ENCODE measurements at places on chromosomes 2 and 18.

GRCh38 chr18:68418881-68419280, 296.0 kb downstream of the TMX3 start:
- DNase-seq: no peak

DNA sequence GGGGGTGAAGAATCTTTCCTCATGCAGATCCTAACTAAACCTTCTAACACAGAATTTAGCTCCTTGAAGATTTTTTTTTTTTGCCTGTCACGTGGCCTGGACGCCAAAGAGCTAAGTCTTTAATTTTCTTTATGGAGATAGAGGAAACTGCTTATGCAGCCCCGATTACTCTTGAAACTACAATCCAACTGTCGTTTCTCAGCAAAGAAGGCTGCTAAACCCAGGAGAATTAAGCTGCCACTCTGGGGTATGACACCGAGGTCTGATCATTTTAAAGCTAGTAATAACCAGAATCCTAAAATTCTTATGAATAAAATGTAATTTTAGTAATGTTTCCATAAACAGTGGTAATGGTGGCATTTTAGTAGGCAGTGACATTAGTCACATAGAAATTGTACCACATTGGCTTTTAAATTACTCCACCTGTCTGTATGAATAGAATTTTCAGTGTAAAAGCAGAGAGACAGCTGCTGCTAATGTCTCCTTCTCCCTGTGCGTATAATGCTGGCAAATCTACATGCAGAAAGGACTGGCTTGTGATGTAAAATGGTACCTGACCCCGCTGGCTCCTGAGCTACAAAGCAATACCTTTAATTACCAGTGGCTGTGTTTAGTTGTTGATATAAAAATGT, 86.5 kb downstream of the MEIS1 start:
- no peak for DNase-seq

GRCh38 chr2:45643543-45644542, 7.6 kb upstream of the PRKCE start:
- peak; percentile 76 for DNase-seq

DNA sequence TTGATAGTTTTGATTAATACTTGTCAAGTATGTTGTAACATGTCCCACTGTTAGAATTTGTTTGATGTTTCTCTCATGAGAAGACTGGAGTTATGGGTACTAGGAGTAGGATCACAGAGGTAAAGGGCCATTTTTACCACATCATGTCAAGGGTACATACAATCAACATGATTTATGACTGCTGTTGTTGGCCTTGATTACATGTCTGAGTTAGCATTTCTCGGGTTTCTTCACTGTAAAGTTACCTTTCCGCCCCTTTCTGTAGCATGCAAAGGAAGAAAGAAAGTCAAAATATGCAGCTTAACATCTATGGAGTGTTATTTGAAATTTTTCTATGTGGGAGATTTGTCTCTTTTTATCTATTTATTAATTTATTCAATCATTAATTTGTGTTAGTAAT, 1456.4 kb downstream of the SUCLG1 start:
- no peak for DNase-seq

DNA sequence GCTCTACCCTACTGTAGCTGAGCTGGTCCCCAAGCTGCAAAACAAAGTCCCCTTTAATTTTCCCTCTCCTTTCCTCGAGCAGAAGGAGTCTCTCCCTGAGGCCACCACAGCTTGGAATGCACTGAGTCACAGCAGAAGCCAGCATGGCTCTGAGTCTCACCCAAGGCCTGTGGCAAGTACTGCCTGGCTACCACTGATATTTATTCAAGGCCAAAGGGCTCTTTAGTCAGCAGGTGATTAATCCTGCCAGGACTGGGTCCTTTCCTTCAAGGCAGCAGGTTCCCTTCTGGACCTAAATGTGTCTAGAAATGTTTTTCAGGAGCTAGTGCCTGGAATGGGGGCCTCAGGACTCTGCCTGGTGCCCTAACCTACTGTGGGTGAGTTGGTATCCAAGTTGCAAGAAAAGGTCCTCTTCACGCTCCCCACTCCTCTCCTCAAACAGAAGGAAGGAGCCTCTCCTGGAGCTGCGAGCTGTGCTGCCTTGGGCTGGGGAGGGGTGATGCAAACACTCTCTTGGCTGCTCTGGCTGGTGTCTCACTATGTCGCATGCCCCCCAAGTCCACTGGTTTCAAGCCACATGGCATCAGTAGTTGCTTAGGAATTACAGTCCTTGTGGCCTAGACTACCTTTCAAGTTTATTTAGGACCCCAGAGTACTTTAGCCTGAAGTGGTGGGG, 53.4 kb downstream of the CD28 start:
- DNase-seq: no peak

- DNase-seq: no peak
Measured at GRCh38 chr2:5026571-5027234, 665.5 kb upstream of the SOX11 start.

GRCh38 chr2:121093692-121094091, 191.3 kb downstream of the TFCP2L1 start:
- DNase-seq: no peak

DNA sequence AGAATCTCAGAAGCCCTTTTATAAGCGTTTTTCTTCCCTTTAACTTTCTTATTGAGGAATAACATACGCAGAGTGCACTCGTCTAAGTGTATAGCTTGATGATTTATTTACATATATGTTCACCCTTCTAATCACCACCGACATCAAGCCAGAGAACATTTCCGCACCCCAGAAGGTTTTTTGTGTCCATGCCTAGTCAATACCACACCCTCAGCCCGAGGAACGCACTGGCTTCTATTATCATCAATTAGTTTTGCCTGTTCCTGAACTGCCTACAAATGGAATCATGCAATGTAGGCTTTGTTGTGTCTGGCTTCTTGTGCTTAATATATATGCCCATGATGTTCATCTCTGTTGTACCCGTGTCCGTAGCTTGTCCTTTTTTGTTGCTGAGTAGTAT, 27.7 kb downstream of the SDC1 start:
- DNase-seq: no peak

GRCh38 chr2:9106338-9107167, 100.1 kb upstream of the ASAP2 start:
- no peak for DNase-seq

DNA sequence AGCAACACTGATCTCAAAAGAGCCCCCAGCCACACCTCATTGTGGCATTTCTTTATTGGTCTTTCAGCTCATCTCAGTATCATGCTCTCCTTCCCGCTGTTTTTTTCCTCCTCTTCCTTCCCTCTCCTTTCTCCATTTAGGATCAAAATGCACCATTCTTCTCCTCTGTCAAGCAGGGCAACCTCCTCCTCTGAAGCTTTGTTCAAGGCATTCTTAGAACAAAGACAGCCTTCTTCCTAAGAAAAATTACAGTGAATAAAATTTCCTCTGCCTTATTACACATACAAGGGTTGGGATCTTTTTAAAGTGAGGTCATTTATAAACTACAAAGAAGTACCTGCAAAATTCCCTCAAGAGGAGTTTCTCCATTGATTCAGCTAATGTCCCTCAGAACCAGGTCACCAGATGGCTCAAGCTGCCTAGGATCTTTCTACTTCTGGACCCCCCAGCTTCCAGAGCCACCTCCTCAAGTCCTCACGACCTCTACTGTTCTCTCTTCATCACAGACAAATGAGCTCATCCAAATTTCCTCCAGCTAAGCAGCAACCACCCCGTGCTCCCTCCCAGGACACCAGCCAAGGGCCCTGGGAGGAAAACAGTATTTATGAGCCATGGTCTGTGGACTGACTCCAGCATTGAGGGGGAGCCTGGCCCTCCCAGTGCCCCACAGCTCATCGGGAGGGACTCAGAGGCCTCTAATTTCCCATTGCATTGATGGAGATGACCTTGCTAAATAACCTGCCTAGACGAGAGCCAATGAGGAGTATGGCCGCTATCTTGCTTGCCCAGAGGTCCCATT, 18.0 kb downstream of the SFXN5 start:
- peak; percentile 35 for DNase-seq

DNA sequence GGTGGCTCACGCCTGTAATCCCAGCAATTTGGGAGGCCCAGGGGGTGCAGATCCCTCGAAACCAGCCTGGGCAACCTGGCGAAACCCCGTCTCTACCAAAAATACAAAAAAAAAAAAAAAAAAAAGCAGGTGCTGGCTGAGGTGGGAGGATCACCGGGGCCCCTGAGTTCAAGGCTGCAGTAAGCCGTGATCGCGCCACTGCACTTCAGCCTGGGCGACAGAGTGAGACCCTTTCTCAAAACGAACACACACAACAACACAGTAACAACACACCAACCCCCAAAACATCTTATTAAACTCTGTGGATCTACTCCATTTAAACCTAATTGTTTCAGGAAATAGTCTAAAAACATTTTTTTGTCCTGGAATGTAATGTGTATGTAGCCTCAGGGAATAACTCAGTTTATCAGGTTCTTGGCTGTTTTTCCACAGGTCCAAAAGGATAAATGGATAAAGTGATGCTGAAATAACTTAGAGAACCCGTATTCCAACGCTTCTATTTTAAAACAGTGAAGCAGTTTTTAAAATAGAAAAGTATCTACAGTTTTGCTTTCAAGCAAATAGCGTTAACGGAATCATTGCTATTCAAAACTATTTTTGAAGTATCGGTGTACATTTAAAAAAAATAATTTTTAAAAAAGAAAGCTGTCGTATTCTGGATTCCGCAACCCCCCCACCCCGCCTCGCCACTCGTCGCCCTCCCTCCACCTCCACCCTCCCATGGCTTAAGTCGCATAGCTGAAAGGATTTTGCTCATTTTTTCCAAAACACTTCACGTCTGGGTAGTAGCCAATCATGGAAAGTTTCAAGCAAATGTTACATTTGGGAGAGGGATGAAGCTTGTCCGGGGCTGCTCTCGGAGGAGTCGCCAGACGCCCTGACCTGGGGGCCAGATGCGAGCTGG, 895 bp upstream of the GLS start:
- DNase-seq: no peak

- peak; percentile 49 for DNase-seq
Measured at GRCh38 chr2:87401726-87402345, 346.1 kb upstream of the PLGLB2 start.

DNA sequence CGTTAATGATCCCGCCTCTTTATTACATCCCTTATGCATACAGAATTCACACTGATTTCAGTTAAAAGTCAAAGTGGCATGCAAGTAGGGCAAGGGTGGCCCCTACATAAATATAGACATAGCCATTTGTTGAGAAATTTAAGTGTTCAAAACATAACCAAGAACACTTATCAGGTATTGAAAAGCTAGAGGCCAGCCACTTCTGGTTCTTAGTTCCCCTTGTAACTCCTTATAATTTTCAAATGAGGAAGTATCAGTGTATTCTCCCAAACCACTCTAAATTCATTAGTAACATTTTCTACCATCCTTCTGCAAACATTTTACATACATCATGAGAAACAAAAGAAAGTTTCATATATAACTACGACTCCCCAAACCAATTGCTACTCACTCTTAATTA, 5.8 kb upstream of the ARL5A start:
- DNase-seq: no peak

Measured in ascending aorta (tissue), 2 donors.